ENCODE measurements at places on chromosomes 1 and 21.

DNA sequence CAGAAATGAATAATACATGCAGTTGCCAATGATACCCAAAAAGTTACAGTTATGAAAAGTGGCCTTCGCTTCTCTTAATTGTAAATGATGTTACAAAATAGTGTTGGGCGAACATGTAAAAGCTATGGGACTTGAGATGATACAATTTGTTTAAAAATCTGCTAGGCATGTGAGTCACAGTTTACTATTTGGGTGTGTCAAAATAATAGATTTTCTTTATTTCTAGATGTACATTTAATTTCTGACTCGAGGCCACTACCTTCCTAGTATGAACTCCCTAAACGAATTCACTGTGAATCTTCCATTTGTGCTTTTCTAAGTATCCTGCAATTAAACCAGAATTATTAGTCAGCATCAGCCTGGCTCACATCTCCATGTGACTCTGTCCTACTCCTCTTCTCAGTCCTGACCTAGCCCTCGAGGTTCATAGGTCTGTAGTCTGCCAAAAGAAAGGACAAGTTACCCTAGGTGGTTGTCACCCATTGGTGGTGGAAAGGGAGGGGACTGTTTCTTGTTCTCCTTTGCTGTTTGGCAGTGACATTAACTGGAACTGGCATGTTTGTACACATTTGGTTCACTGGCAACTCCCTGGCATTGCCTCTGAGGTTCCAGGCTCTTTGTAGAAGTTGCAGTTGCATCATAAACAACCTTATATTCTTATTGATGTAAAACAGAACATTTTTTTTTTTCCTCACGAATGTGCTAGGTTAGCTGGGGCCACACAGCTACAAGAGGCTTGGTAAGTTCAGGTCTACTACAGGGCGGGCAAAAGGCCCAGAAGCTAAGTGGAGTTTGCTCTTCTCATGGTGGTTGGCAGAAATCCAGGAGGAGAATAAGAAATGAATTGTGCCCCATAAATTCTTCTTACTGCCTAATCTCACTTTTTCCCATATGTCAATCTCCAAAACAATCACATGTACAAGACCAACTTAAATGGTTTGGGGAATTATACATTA, 746.5 kb upstream of the ADAMTS5 start:
- DNase-seq = no peak

DNA sequence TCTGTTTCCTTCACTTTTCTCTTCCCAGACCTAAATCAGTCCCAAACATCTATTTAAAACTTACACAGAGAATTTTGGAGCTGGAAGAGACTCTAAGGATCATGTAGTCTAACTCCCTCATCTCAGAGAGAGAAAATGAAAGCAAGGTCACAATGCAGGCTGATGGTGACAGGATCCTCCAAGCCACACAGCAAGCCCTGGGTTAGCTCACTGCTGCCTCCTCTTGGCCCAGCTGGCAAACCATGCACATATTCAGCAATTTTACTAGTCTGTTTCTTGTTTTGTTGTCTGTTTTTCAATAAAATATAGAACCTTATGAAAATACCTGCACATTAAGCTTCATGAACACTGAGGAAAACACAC, 27.7 kb upstream of the LY9 start:
- DNase-seq = peak; percentile 81

DNA sequence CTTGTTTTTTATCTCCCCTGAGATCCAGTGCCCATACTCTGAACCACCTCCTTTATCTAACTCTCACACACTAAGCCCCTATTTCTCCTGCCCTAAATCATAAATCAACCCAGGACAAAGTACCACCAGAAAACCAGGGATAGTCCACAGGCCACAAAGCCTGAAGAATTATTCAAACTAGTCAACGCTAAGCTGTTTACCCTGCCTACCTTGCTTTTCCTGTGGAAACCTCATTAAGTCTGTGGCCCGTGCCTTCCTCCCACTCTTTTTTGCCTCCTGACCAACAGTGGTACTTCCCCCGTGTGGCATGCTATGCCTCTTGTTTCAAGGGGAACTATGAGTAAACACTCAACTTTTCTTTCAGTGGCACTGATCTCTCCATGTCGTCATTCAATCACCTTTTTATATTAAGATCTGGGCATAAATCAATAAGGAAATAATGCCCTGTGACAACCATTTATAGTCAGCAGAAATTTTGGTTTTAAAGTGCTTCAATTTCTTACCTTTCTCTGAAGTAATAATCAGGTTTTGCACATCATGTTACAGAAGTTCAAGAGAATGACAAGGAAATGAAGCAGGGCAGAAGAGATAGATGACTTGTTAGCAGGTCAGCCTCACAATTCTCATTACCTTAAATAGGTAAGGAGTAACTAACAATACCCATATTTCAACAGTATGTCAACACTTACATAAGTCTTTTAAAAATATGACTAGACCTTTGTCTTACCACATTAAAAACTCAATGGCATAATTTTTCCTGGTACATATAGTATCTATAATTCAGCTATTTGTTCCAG, 32.1 kb downstream of the EYA3 start:
- DNase-seq = peak; percentile 68

DNA sequence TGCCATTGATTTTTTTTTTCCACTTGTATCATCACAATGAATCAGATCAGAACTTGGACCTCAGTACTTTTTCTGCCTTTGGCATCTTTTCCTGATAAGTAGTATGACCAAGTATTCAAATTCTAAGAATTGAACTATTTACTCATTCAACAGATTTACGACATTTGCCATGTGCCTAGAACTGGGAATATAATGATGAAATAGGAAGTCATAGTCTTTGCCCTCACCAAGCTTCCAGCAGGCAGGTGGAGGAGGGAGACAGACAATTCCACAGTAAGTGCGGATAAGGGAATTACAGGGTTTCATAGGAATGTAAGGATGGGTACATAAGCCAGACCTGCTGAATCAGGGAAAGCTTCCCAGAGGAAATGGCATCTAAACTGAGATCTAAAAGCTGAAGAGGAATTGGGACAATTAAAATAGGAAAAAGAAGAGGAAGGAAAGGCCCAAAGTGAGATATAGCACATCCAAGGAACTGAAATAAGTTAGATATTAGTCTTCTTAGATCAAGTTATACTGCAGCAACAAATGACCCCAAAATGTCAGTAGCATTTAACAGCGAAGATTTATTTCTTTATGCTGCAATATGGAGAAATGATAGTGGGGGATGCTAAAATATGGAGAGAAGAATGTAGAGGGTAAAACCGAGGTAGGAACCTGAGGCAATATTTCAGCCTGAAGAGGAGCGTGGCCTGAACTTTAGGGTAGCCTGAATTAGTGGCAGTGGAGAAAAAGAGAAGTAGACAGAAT, 5.3 kb upstream of the DDX59 start:
- DNase-seq = no peak
